ENCODE measurements at places on chromosomes 2 and 18. TPM values are rescaled to one million over a fixed set of nuclear protein-coding genes. Genes with fewer than 3 reads are reported as not detected.

The TNS1 gene
- total RNA-seq, result 0.88 TPM

The SLC5A7 gene
- total RNA-seq, result not detected

The MROH2A gene
- not detected for total RNA-seq

The FAM124B gene
- 0.58 TPM for total RNA-seq

The DSG4 gene
- total RNA-seq, result not detected

The OTX1 gene
- total RNA-seq, result not detected

The AOX1 gene
- 0.82 TPM for total RNA-seq

The COPS9 gene
- total RNA-seq, result 62.6 TPM

The TEKT4 gene
- not detected for total RNA-seq

The LBX2 gene
- 0.28 TPM for total RNA-seq

The UGT1A6 gene
- not detected for total RNA-seq

The BCL11A gene
- total RNA-seq, result 0.98 TPM

The SOWAHC gene
- total RNA-seq, result 0.63 TPM

The REG3A gene
- not detected for total RNA-seq

The ANO7 gene
- 2.4 TPM for total RNA-seq

The PRKAG3 gene
- not detected for total RNA-seq

The CNRIP1 gene
- total RNA-seq, result not detected

The POTEJ gene
- total RNA-seq, result not detected

The TACR1 gene
- not detected for total RNA-seq

The DYNAP gene
- not detected for total RNA-seq

The ANTXR1 gene
- total RNA-seq, result not detected

The AQP4 gene
- not detected for total RNA-seq

The IKZF2 gene
- total RNA-seq, result 6.3 TPM

The GAL3ST2 gene
- 0.94 TPM for total RNA-seq

The EVX2 gene
- not detected for total RNA-seq

The PCBP1 gene
- total RNA-seq, result 450 TPM

The RAX gene
- total RNA-seq, result not detected

The LTBP1 gene
- 0.26 TPM for total RNA-seq

The ZEB2 gene
- 7.5 TPM for total RNA-seq

The GPR45 gene
- not detected for total RNA-seq

The ANKRD30B gene
- not detected for total RNA-seq

The CDK15 gene
- not detected for total RNA-seq

The SPATA3 gene
- 1.3 TPM for total RNA-seq

The EFHD1 gene
- 0.23 TPM for total RNA-seq

The GPC1 gene
- total RNA-seq, result 1.7 TPM

The ASB18 gene
- total RNA-seq, result not detected

The LCT gene
- total RNA-seq, result 0.16 TPM

The SLC25A12 gene
- total RNA-seq, result 22.4 TPM

The FEV gene
- not detected for total RNA-seq

The PDE11A gene
- not detected for total RNA-seq

The SNED1 gene
- 0.69 TPM for total RNA-seq

The ZAP70 gene
- 156 TPM for total RNA-seq

The LDLRAD4 gene
- 32.2 TPM for total RNA-seq

The PXDN gene
- total RNA-seq, result 0.81 TPM

The UGT1A9 gene
- not detected for total RNA-seq

The TWIST2 gene
- not detected for total RNA-seq

The DRC1 gene
- total RNA-seq, result not detected

The CHRNG gene
- not detected for total RNA-seq

The ECEL1 gene
- 0.23 TPM for total RNA-seq

The HNRNPLL gene
- total RNA-seq, result 53.5 TPM

The PLGLB1 gene
- 1.1 TPM for total RNA-seq

The DUSP28 gene
- 3.3 TPM for total RNA-seq

The MYCN gene
- 0.18 TPM for total RNA-seq

The KRCC1 gene
- 11.5 TPM for total RNA-seq

The NPAS2 gene
- 12.0 TPM for total RNA-seq

The CTLA4 gene
- total RNA-seq, result 127 TPM

The SNTG2 gene
- total RNA-seq, result 0.57 TPM

Measured in activated CD4-positive, alpha-beta T cell treated with anti-CD3 and anti-CD28 coated beads for 36 hours (primary cell).